ENCODE measurements at places on chromosomes 5 and 9.

DNA sequence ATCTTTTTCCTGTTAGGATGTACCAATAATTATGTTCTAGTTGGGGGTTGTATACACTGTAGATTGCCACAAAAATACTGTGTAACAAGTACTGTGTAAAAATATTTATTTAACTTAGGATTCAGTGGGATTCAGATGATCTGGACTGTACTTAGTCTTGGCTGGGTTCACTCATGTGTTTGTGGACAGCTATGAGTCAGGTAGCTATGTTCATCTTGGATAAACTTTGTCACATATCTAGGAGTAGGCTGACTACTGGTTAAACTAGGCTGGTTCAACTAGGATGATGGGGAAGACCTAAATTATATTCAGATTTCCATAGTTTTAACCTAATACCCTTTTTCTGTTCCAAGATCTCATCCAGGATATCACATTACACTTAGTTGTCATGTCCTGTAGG, 32.1 kb upstream of the TNFSF15 start:
- DNase-seq = no peak

DNA sequence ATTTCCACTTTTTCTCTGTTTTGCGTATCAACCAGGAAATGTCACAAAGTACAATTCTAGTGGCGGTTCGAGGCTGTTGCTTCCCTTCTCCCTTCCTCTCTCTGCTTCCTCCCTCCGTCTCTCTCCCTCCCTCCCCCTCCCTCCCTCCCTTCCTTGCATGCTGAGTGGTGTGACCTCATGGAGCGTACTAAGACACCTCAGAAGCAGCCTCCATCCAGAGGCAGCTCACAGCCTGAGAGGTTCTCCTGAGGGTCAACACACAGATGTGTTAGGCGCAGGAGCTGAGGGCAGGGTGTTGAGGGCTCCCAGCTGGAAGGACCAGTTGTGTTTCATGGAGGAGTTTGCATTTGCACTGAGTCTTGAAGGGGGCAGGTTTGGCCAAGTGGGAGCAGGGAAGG, 57.7 kb downstream of the COL5A1 start:
- no peak for DNase-seq

DNA sequence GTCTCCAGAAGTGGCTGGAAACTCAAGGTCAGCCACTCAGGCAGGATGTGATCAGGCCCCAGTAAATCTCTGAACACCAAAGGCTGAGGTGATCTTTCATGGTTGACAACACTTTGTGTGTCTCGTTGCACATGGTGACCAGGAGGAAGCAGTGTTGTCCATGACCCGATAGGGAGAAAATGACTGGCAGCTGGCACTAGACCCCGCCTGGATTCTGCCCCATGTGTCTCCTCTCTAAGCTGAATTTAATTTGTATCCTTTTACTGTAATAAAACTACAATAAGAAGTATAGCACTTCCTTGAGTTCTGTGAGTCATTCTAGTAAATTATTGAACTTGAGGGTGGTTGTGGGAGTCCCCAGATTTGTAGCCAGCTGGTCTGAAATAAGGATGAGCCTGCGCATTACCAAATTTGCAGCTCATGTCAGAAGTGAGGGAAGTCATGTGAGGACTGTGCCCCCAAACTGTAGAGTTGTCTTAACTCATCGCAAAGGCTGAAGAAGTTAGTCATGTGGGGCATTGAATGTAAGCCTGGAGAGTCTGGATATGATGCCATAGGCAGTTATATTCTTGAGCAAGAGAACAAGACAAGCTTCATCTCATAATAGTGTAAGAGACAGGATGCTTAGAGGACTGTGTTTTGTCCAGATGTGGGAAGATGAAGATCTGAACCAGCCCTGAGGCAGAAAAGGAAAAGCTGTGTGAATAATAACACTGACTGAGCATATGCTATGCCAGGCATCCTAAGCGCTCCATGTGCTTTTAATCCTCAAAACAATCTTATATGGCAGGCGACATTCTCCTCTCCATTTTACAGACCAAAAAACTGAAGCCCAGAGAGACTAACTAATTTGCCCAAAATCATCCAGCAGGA, 55.9 kb downstream of the TMEM215 start:
- no peak for DNase-seq

- no peak for DNase-seq
These were observed 197.7 kb upstream of the DAP start for GRCh38 chr5:10958728-10959127.

DNA sequence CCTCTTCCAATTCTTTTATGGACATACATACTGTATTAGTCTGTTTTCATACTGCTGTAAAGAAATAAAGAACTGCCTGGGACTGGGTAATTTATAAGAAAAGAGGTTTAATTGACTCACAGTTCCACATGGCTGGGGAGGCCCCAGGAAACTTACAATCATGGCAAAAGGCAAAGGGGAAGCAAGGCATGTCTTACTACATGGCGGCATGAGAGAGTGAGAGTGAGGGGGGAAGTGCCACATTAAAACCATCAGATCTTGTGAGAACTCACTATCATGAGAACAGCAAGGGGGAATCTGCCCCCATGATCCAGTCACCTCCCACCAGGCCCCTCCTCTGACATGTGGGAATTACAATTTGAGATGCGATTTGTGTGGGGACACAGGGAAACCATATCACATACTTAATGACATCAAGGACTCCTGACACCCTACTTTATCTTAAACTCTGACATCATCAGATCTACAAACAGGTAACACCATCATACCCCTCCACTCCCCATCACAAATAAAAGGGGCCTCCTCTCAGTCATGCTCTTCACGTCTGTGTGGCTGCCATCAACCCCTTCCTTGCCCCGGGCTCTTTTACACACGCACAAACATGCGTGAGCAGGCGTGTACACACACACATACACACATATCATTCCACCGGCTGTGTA, 9.7 kb downstream of the ANKRD33B start:
- DNase-seq = no peak

GRCh38 chr5:1492757-1493156, 31.0 kb downstream of the LPCAT1 start:
- DNase-seq = no peak

DNA sequence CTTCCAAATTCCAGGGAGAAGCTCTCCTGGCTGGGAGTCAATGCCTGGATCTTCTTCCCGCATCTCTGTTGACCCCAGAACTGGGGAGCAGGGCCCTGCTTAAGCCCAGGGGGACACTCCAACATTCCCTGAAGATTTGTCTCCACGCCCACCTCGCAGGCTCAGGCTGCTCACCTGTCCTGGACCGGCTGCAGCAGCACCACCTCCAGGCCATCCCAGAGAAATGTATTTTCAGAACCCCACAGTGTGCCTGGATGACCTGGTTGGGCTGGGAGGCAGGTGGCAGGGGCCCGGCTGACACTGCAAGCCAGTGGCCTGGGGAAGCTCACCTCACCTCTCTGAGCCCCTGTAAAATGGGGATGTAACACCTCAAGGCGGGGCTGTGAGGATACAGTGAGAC, 27.1 kb upstream of the ZBTB43 start:
- DNase-seq = no peak

- DNase-seq = no peak
These were observed 17.3 kb downstream of the ODF2 start for GRCh38 chr9:128473104-128473503.

GRCh38 chr5:65815161-65815560, 93.2 kb downstream of the NLN start:
- DNase-seq = no peak

DNA sequence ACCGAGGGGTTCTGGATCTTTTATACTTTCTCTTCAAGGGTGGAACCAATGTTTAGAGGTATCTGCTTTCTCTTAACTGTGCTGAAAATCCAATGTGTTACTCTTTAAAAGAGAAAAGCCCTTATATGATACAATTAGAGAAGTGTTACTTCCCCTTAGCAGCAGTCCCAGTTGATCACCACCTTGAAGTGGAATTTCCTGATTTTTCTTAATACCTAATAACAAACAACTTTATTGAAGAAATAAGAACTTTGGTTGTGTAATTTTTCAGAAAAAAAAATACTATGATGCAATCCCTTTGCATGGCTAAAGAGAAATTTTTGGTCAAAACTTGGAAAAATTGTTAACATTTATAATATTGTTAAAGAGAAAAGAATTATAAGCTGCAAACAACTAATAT, 24.7 kb downstream of the SLC1A3 start:
- DNase-seq = no peak

DNA sequence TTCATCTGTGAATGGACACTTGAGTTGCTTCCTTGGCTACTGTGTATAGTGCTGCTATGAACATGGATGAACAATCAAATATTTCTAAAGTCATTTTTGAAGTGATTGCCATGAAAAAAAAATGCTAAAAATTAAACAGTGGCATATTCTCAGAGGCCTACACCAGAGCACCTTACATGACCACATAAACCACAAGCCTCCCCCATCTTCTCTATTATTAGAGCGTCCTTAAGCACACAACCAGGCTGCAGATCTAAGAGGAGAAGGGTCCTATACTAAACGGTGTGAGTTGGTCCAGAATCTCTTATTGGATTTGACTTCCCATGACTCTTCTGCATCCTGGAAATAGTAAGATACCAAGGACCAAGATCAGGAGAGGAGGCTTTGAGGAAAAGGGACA, 34.3 kb downstream of the PCA3 start:
- DNase-seq = no peak

DNA sequence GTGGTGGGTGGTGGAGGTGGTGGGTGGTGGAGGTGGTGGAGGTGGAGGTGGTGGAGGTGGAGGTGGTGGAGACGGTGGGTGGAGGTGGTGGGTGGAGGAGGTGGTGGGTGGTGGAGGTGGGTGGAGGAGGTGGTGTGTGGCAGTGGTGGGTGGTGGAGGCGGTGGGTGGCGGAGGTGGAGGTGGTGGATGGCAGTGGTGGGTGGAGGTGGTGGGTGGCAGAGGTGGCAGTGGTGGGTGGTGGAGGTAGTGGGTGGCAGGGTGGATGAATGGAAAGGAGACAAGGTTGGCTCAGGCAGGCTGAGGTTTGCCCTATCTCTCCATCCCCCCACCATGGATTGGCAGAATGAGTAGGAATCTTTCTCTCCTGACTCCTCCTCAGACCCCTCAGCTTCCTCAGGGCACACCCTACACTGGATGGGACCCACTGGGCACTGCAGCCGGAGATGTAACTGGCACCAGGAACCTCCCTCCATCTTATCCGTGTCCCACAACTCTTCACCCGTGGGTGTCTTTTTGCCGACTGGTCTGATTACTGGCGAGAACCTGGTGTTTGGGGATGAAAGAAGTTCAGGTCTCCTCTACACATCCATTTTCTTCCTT, 166.3 kb downstream of the C9orf50 start:
- no peak for DNase-seq

DNA sequence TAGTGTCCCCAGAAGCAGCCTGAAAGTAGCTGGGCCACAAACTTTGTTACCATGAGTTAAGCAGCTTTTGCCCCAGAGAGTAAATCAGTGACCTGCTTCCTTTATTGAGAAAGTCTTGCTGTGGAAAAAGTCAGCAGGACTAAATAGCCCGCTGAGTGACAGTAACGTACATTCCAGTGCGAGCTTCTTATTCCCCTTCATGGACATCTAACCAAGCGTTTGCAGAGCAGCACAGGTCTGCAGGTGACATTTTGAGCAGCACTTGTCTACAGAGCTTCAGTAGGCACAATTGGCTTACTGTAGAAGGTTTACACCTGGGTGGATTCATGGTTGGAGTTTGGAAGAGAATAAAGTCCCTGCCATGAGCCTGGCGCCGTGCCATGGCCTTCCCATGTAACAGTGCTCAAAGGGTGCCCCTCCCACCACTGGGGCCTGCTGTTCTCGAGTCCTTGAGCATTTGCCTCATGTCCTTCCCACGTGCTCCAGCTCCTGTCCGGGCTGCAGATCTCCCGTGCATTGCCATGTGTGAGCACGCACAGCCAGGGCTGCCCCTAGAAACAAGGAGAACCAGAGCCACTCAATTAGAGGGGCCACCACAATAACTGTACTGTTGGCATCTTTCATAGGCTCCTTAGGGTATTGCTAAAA, 41.3 kb upstream of the GRHPR start:
- no peak for DNase-seq

DNA sequence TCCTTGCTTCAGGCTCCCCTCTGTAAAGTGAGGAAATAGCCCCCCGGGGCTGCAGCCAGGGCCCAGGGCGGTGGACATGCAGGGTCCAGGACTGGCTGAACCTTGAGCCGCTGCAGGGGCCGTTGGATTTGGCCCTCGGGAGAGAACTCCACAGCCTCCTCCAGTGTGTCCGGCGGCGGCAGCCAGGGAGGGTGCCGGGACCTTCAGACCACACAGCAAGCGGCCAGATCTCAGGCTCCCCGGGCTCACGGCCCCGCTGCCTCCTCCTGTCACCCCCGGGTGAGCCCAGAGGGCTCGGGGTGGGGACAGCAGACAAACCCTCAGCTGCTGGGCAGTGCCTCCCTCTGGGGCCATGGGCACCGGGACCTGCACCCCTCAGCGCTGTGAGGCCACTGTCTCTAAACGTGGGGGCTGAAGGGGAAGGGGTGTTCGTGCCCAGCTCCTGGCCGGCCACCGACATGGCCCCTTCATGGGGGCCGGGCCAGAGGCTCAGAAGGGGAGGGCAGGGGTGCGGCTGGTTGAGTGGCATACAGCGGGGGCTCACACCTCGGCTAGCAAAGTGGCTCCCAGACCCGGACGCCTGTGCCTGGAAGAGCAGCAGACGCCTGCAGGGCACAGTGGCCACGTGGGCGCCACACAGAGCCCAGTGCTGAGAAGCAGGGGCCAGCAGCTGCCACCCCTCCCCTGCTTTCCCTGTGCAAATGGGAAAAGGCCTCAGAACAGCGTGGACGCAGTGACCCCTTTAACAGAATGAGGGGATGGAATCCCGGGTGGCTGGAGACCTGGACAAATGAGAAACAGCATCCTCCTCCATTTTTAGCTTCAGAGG, 19.7 kb downstream of the SLC9A3 start:
- no peak for DNase-seq

DNA sequence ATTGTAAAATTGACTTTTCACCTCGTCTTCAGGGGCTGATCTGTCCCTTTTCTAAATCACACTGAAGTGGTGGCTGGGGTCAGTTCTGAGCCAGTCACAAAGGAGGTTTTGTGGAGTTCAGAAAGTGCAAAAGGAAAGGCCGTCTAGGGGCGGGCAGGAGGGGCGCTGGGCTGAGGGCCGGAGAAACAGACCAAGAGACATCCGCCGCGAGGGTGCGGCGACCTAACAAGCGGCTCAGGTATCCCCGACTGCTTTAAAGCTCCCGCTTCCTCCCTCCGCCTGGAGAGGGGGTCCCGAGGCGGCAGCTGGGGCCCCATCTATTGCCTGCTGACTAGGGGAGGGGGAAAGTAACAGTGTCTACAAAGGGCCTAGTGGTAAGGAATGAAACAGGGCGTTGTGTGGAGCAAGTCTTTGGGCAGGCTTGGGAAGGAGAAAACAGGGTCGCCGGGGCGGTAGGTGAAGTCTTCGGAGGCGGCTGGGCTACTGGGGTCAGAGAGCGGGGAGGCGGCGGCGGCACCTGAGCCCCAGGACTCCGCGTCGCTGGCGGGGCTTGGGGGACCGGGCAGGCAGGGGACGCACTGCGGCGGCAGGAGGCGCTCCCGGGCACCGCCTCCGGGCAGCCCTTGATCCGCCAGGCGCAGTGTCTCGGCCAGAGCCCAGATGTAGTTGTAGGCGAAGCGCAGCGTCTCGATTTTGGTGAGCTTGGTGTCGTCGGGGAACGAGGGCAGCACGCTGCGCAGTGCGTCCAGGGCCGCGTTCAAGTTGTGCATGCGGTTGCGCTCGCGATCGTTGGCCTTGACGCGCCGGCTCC, 950 bp downstream of the NEUROG1 start:
- no peak for DNase-seq
